ENCODE measurements at places on chromosomes 12 and 14.

GRCh38 chr12:4809449-4810218 lies 89.4 kb downstream of the GALNT8 start:
- no peak for DNase-seq

GRCh38 chr14:47651337-47651736 lies 24.1 kb downstream of the MDGA2 start:
- DNase-seq = no peak

DNA sequence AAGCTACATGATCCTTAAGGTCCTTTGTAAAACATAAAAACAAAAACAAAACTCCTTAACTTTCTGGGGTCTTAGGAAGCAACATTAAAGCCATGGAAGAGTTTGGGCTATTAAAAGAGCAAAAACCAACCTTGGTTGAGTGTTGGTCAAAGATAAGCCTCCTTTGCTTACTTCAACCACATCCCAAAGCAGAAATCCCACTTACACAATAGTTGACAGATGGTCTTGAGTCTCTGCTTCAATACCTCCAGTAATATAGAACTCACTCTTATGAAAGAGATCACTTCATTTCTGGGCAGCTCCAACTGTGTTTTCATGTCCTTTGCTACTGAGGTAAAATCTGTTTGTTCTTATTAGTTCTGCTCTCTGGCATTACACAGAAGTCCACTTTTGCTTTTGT lies 125.8 kb downstream of the SLC38A4 start:
- DNase-seq = no peak

- DNase-seq = no peak
Measured at GRCh38 chr14:90349739-90350138, 18.0 kb upstream of the NRDE2 start.

- no peak for DNase-seq
Measured at GRCh38 chr14:96168581-96168980, 36.1 kb upstream of the BDKRB2 start.

GRCh38 chr12:48390026-48390425 lies 39.3 kb upstream of the ZNF641 start:
- no peak for DNase-seq
